Lung (tissue), 17 donors: ENCODE measurements at places on chromosomes 1 and 21. TPM values are rescaled to one million over a fixed set of nuclear protein-coding genes. Genes with fewer than 3 reads are reported as not detected.
A peak's percentile ranks its signal among the peaks of the same experiment; 100 is the strongest.

GRCh38 chr1:82215056-82215852 is 414.5 kb downstream of the ADGRL2 start:
- DNase-seq = no peak

Gene KRTAP19-3
- polyA plus RNA-seq = not detected

- peak; percentile 40 for DNase-seq
Measured at GRCh38 chr1:111204201-111204982, 3.9 kb upstream of the DENND2D start.

- no peak for DNase-seq
Measured at GRCh38 chr1:205041998-205042910, 758 bp upstream of the CNTN2 start.

Gene WASF2
- 51.0 TPM for polyA plus RNA-seq

Gene TNNI3K
- 0.41 TPM for polyA plus RNA-seq

- DNase-seq = no peak
Measured at GRCh38 chr21:15134701-15135470, 70.1 kb upstream of the NRIP1 start.

- peak; percentile 82 for DNase-seq
Measured at GRCh38 chr21:28174701-28175100, 818.0 kb downstream of the LTN1 start.

GRCh38 chr1:230352537-230352936 is 73.6 kb downstream of the PGBD5 start:
- no peak for DNase-seq

Gene FRRS1
- polyA plus RNA-seq = 0.67 TPM

DNA sequence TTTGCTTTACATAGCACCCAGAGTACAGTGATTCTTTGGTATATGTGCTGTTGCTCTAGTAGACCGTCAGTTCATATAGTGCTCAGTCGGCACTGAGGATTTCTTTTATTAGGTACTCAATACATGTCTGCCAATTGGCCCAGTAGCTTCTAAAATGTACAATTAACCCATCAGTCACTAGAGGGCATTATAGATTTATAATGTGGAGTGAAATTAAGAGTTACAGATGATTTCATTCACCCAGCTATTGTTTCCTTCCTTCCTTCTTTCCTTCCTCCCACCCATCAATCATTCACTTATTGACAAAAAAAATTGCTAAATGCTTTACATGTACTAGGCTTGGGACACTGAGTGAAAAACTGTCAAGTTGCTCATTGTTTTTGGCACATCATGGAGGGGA is 263.6 kb upstream of the USP24 start:
- DNase-seq = no peak
